ENCODE measurements at places on chromosomes 3 and 15.

GRCh38 chr15:71532994-71533393, 277.4 kb upstream of the NR2E3 start:
- no peak for DNase-seq

DNA sequence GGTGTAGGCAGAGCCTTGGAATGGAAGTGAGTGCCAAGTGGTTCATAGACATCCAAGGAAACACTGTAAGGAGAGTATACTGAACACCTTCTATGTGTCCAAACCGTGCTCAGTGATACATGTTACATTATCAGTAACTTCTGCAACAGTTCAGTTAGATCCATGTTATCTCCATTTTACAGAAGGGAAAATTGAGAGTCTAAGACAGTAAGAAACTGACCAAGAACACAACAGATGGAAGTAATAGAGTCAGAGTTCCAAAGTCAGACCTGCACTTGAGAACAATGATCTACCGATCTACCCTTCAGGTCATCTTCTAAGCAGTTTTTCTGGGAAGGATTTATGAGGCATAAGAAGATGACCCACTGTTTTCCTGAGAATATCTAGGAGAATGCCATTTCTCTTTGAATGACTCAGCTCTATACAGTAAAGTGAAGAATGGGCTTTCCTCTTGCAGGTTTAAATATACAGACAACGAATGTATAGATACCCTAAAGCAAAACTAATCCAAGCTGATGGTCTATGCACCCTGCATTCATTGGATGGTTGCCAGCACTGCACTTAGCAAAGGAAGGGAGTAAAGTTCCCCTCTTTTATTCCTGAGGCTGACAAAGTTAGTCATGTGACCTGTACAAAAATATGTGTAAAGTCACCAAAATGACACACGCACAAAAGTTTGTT, 604.1 kb upstream of the MDFIC2 start:
- no peak for DNase-seq

DNA sequence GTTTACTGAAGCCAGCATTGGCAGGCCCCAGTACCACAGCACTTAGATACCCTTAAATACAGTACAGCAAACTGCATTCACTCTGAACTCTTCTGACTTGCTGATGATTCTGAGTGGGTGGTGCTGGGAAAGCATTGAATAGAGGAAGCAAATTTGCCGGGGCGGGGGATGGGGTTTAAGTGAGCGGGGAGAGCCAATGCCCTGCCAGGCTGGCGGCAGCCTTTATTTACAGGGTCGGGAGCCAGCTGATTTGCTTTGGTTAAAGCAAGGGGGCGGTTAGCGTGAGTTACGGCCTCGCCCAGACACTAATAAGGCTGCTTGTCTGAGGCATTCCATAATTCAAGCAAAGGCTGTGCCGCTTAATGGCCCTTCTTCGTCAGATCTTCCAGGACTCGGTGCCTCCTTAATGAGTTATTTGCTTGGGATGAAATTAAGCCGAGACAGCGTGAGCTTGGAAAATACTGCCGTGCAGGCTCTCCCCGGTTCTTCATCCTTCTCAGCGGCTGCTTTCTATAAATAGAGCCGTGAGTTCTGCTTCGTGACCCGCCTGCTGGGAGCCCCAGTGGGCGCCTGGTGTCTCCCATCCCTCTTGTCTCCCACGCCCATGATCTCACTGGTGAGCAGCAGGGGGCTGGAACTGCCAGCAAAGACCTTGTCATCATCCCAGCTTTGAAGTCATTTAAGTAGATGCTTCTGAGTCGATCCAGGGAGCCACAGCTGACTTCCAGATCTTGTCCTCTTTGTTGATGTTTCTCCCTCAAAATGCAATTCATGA, 25.8 kb downstream of the SPSB4 start:
- DNase-seq: no peak

- no peak for DNase-seq
These were observed 358.4 kb downstream of the FOXP1 start for GRCh38 chr3:71225002-71225684.

- no peak for DNase-seq
These were observed 25.5 kb downstream of the ST3GAL6 start for GRCh38 chr3:98788651-98789050.

DNA sequence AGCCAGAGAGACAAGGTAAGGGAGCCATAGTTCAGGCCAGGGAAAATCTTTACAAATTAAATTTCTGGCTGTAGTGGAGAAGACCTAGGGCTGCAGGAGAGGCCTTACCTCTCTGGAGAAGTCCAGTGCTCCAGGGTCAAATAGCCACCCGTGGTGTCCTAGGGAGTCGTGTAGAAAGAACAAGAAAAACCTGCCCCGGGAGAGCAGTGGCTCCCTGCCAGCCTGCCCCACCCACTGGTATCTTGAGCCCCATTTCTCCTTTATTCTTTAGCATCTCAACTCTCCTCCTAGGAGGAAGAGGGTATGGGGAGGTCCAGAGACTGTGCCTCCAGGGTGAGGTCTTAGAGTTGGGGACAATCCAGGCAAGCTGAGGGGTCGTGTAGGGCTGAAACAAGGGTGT, 32.1 kb upstream of the NTRK3 start:
- DNase-seq: no peak

DNA sequence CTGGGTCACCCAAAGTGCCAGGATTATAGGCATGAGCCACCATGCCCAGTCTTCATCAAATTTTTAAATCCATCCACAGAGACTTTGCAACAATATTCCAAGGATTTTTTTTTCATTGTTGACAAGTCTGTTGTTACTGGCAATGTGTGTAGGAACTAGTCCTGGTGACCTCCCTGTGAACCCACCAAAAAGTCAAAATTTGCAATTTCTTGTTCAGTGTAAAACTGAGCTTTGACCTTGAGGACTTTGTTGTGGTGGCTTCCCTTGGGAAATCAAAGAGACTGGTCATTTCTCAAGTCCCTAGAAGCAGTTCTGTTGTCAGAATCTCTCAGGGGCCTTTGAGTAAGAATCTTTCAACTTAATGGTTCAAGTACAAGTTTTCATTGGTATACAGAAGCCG, 36.9 kb upstream of the COL8A1 start:
- no peak for DNase-seq

- DNase-seq: no peak
These were observed 78.3 kb upstream of the TBC1D5 start for GRCh38 chr3:17820704-17821103.

GRCh38 chr15:78907577-78907976, 34.9 kb downstream of the MORF4L1 start:
- DNase-seq: no peak

GRCh38 chr3:145865399-145866018, 295.5 kb downstream of the PLOD2 start:
- DNase-seq: no peak

DNA sequence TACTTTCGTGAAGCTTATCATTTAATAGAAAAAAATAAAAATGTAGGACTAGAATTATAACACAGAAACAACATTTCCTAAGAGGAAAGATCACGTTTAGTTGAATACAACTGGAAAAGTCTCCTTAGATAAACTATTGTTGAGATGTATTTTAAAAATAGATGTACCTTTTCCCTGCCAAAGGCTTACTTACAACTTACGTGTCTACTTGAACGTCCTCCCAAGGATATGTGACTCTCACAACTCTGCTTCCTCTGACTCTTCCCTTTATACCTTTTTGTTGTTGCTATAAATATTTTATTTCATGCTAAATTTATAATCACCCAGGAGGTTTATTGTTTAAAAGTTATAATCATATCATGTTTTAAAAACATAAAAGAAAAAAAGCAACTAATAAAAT, 908.0 kb upstream of the ROBO1 start:
- DNase-seq: no peak

DNA sequence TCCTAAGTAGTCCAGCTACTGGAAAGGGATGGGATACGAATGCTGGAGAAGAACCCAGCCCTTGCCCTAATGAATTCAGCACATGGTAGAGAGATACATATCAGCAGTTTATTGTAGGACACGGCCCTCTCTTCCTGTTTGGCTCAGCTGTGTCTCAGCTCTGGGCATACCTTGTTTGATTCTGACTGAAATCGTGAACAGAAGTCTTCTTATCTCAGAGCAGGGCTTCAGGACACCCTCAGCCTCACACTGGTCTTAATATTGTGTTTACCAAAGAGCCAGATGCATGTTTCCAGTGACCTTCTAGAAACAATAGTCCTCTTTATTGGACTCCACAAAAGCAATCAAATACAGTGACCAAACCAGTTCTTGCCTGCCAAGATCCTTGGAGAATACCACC, 54.7 kb downstream of the FAM174B start:
- no peak for DNase-seq

- no peak for DNase-seq
These were observed 1.1 kb upstream of the MCCC1 start for GRCh38 chr3:183100376-183100775.
